ENCODE measurements at places on chromosomes 5 and 9. TPM values are rescaled to one million over a fixed set of nuclear protein-coding genes. Genes with fewer than 3 reads are reported as not detected.

GRCh38 chr5:4563400-4563799 is 576.7 kb upstream of the ADAMTS16 start:
- no peak for DNase-seq

DNA sequence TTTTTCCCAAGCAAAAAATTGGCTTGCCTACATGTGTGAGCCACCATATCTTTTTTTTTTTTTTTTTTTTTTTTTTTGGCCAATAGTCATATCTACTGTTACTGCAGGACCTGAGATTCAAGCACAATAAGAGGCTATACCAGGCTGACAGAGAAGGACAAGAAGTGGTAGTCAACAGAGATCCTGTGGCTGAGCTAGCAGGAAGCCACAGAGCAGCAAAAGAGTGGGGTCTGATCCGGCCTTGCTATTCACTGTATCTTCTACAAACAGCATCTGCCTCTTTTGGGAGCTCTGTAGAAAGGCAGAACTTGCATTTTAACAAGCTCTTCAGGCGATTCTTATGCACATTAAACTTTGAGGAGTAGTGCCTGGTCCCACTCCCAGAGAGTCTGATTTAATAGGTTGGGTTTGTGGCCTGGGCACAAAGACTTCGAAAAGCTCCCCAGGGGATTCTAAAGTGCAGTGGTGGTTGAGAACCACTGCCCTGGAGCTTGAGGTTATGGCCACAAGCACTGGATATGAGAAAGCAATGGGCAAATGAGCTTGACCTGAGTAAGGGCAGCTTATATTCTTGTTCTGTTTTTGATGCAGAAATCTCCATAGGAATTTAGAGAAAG is 162.8 kb downstream of the PIK3R1 start:
- DNase-seq = no peak

DNA sequence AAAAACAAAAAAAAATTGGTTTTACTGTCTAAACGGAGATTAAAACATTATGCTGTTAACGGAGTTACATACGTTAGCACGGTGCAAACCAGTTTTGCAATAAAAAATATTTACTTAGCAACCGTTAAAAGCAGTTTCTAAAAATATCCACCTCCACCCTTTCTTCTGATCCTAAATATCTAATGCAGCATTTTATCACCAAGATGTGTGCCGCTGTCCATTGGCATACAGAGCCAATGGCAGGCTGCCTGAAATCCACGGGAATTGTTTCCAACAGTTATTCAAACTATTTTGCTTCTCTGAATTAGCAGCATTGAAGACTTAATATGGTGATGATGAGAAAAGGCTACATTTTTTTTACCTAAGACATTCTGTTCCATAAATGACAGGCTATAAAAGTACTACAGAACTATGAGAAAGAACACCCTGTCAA is 61.6 kb downstream of the CSNK1A1 start:
- no peak for DNase-seq

Gene GABRA1
- not detected for total RNA-seq

Gene TSLP
- under 0.01 TPM for total RNA-seq

DNA sequence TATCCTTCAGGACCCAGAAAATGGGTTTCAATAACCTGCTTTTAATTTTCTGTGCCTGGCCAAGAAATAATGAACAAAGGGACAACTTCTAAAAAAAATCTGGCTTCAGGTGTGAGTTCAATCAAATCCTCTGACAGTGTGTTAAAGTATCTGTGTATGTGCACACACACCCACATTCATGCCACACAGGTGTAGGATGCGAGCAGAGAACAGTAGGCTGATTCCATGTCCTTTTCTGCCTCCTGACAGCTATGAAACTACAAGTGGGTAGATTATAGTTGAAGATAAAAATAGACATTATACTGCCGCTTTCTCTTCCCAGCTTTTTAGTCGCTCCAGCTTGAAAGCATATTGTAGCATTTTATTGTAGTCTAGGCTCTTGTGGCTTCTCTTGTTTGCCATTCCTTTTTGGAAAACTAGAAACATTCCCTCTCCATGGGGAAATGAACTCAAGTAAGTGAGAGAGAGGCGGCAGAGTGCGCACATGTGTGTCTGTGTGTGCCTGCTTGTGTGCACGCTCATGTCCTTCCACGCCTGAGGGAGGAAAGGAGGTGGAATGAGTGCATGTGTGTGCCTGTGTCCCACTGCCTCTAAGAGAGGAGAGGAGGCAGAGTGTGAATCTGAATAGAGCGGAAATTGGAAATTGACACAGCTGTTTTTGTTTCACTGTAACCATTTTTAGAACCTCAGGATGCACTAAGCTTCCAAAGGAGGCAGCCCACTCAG is 273.0 kb downstream of the ELAVL2 start:
- DNase-seq = no peak

- no peak for DNase-seq
These were observed 50.0 kb upstream of the RAI14 start for GRCh38 chr5:34606101-34606500.

Gene HMMR
- total RNA-seq = 0.54 TPM

GRCh38 chr5:138884554-138884953 is 9.4 kb upstream of the LRRTM2 start:
- DNase-seq = no peak

DNA sequence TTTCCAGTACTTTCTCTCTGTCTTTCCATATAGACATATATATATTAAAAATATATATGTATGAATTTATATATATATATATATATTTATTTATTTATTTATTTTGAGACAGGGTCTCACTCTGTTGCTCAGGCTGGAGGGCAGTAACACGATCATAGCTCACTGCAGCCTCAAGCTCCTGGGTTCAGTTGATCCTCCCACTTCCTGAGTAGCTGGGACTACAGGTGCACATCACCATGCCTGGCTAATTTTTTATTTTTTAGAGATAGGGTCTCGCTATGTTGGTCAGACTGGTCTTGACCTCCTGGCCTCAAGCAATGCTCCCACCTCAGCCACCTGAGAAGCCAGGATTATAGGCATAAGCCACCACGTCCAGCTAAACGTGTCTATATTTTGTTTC is 210.1 kb downstream of the CD180 start:
- DNase-seq = no peak

Measured in hematopoietic multipotent progenitor cell (in vitro differentiated cells).